Esophagus muscularis mucosa (tissue), 4 donors: ENCODE measurements at places on chromosomes 3 and 15. TPM values are rescaled to one million over a fixed set of nuclear protein-coding genes. Genes with fewer than 3 reads are reported as not detected.

Gene TP63
- total RNA-seq = under 0.01 TPM

Gene GOLGA8S
- under 0.01 TPM for total RNA-seq

Gene FBLN2
- 138 TPM for total RNA-seq

Gene GAP43
- 0.42 TPM for total RNA-seq

Gene GPR149
- not detected for total RNA-seq

Gene TIMP4
- total RNA-seq = 48.0 TPM

Gene FETUB
- not detected for total RNA-seq

Gene MORC1
- total RNA-seq = not detected

Gene CCDC39
- total RNA-seq = 0.17 TPM

Gene RNU5B-1
- not detected for total RNA-seq

Gene CAPN7
- total RNA-seq = 33.0 TPM

Gene RNU6-1
- not detected for total RNA-seq

Gene LRRIQ4
- not detected for total RNA-seq

Gene DPPA2
- total RNA-seq = not detected

Gene NUP210
- total RNA-seq = 2.5 TPM

Gene TNFAIP8L3
- total RNA-seq = 13.4 TPM

Gene LYSMD4
- 7.6 TPM for total RNA-seq

Gene CORO2B
- 12.2 TPM for total RNA-seq

Gene ERICH6
- not detected for total RNA-seq

Gene NANOGP8
- total RNA-seq = 0.63 TPM

Gene ARPP21
- 0.33 TPM for total RNA-seq

Gene MAN2C1
- total RNA-seq = 130 TPM

Gene ARNT2
- 9.0 TPM for total RNA-seq

Gene CFAP91
- 1.5 TPM for total RNA-seq

Gene TMEM40
- total RNA-seq = not detected

Gene C15orf39
- total RNA-seq = 12.9 TPM

Gene CAMKV
- total RNA-seq = not detected

Gene TIMMDC1
- 45.7 TPM for total RNA-seq

Gene SPESP1
- 3.4 TPM for total RNA-seq

Gene THRB
- total RNA-seq = 31.5 TPM

Gene CAMK1
- 78.9 TPM for total RNA-seq

Gene P4HTM
- total RNA-seq = 27.0 TPM

Gene MKRN2OS
- total RNA-seq = not detected

Gene PTPN23
- total RNA-seq = 16.9 TPM

Gene CCR1
- 42.1 TPM for total RNA-seq

Gene ACSBG1
- 2.3 TPM for total RNA-seq

Gene LTK
- total RNA-seq = not detected

Gene DNAH12
- total RNA-seq = not detected

Gene CDAN1
- 12.8 TPM for total RNA-seq

Gene WDR93
- total RNA-seq = not detected

Gene CD276
- total RNA-seq = 41.1 TPM

Gene PLSCR2
- total RNA-seq = not detected

Gene RARRES1
- total RNA-seq = 24.5 TPM

Gene MITF
- 80.9 TPM for total RNA-seq

Gene CCDC54
- not detected for total RNA-seq

Gene ARGFX
- total RNA-seq = not detected

Gene CLRN1
- total RNA-seq = not detected

Gene SEMA6D
- 3.8 TPM for total RNA-seq

Gene GOLGA6L4
- total RNA-seq = 4.2 TPM

Gene ARL14
- total RNA-seq = not detected

Gene ZNF80
- not detected for total RNA-seq
